T-cell (primary cell): ENCODE measurements at places on chromosomes 7 and 10. TPM values are rescaled to one million over a fixed set of nuclear protein-coding genes. Genes with fewer than 3 reads are reported as not detected.

- H3K4me1 ChIP-seq, result no peaks in the 10 kb centered on the region
- H3K36me3 ChIP-seq, result no peaks in the 10 kb centered on the region
These were observed 18.1 kb downstream of the CEP55 start for GRCh38 chr10:93514521-93514920.

- peak; percentile 90 for DNase-seq
- H3K36me3 ChIP-seq, result no peaks in the 10 kb centered on the region
- H3K27me3 ChIP-seq, result no peaks in the 10 kb centered on the region
These were observed at the start of gene CAMK1D for GRCh38 chr10:12348870-12349628. Gene CAMK1D, plus strand, starts transcription at chr10:12349547.

DNA sequence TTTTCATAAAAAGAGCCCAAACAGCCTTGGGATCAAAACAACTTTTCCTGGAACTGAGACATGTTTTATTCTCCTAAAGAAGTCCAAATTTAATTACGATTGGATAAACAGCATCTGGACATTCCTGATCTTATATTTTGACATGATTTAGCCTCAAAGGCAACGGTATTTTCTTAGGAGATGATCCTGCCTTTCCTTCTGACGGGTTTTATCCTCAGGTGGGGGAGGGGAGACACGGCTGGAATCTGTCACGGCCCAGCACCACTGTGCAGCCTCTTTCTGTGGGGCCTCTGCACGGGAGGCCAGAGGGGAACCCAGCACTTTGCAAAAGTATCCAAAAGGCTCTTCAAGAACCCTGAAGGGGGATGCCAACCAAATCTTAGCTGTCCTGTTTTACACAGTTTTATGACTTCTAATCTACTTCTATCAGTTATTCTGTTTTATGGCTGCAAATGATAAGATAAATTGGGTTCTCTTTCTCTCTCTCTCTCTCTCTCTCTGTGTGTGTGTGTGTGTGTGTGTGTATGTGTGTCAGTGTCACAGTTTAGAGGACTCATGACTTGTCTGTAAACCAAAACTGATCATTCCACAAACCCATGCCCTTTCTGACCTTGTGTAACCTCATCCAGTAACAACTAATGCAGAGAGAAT, 321.1 kb upstream of the NPVF start:
- no peak overlapping the region for H3K4me3 ChIP-seq
- no peak for DNase-seq
- H3K36me3 ChIP-seq, result no peaks in the 10 kb centered on the region
- no peak overlapping the region for H3K27ac ChIP-seq
- peaks cover 25% of the 10 kb centered on the region for H3K27me3 ChIP-seq

DNA sequence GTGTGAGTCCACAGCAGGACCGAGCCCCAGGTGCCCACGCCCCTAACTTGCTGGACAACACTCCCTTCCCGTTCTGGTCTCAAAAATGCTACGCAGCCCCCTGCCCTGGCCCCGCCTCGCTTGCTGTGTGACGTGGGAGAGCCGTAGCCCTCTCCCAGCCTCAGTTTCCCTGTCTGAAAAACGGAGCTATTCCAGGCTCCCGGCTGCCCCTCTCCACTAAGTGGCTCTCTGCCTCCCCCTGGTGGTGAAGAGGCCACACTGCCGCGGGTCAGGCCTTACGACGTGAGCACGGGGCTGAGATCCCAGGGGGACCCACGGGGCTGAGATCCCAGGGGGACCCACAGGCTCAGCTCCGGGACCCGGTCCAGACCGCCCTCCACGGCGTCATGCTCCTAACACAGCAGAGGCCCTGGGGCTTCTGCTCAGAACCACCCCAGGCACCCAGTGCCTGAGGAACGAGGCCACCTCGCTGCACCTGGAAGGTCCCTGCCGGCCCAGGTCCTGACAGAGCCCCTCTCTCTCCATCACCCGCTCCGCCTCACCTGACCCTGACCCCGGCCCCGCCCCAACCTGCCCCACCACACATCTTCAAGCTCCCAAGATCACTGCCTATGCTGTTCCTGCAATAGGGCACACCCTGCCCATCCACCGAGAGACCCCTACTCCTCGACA, 26.7 kb downstream of the MICALL2 start:
- no peak overlapping the region for H3K27ac ChIP-seq
- H3K4me3 ChIP-seq, result no peak overlapping the region
- peak; percentile 75 for DNase-seq

The SPRN gene
- total RNA-seq, result not detected

- no peak overlapping the region for H3K27ac ChIP-seq
- H3K27me3 ChIP-seq, result no peaks in the 10 kb centered on the region
- no peak overlapping the region for H3K4me3 ChIP-seq
- no peak for DNase-seq
These were observed 62.6 kb downstream of the DOCK4 start for GRCh38 chr7:112143582-112143981.

DNA sequence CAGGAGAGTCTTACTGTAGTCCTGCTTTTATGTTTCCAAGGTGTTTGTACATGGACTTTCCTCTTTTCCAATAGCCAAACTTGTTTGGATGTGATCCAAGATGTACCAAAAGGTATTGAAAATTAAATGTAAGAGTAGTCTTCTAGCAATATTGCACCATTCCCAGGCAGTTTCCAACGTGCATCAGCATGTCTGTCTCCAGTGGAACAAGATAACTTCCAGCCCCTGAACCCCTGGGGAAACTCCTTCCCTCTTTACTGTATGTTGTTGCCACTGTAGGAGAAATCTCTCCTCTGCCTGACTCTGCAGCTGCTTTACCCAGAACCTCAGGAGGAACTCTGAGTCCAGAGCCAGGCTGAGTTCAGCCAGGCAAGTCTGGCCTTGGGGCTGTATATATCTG, 18.5 kb downstream of the ARMC10 start:
- H3K27me3 ChIP-seq, result no peaks in the 10 kb centered on the region
- H3K27ac ChIP-seq, result no peak overlapping the region
- no peak overlapping the region for H3K4me3 ChIP-seq
- H3K4me1 ChIP-seq, result no peaks in the 10 kb centered on the region
- no peak for DNase-seq
- H3K36me3 ChIP-seq, result no peaks in the 10 kb centered on the region

The SSC4D gene
- total RNA-seq, result 0.76 TPM

DNA sequence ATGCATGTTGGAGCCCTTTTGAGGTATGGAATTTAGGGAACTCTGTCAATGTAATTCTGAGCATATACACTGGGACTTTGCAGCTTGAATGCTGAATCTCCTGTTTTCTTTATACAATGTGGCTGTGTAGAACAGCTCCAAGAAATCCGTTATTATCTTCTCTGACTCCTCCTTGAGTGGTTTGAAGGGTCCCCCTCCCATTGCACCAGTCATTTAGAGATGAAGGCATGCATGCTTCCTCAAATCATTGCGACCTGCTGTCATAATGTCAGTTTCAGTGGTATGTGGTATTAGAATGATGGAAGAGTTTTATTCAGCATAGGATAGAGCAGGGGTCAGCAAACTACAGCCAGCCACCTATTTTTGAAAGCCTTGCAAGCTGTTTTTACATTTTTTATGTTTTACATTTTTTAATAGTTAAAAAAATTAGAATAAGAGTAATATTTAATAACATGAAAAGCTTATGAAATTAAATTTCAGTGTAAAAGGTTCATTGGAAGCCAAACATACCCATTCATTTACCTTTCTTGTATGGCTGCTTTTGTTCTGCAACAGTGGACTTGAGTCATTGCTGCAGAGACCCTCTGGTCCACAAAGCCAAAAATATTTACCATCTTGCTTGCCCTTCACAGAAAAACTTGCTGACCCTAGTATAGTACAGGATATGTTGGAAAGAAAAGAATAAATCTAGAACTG, 8.1 kb downstream of the STK17A start:
- no peak overlapping the region for H3K4me3 ChIP-seq
- DNase-seq, result no peak

The ZDHHC16 gene
- 16.1 TPM for total RNA-seq

DNA sequence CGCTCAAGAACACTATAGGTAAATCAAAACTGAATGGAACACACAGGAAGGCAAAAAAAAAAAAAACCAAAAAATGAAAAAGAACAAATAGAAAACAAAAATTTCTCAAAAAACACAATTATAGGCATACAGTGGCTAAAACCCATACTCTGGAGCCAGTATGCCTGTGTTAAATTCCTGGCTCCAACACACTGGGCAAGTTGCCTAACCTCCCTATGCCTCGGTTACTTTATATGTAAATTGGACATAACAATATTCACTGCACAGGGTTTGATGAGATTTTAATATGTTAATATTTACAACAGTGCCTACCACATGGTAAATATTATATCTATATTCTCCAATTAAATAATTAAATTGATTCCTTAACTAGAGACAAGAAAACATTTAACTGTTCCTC, 217.1 kb downstream of the HTR7 start:
- no peak overlapping the region for H3K27ac ChIP-seq
- no peaks in the 10 kb centered on the region for H3K27me3 ChIP-seq
- DNase-seq, result no peak
- no peak overlapping the region for H3K4me3 ChIP-seq
- no peaks in the 10 kb centered on the region for H3K36me3 ChIP-seq
- no peaks in the 10 kb centered on the region for H3K4me1 ChIP-seq

The NSUN5 gene
- 64.1 TPM for total RNA-seq

GRCh38 chr10:100370714-100371481, 23.9 kb downstream of the SCD start:
- H3K4me3 ChIP-seq, result peak overlapping the region; percentile 36
- H3K36me3 ChIP-seq, result no peaks in the 10 kb centered on the region
- DNase-seq, result no peak
- H3K27me3 ChIP-seq, result no peaks in the 10 kb centered on the region

- no peak overlapping the region for H3K27ac ChIP-seq
- DNase-seq, result no peak
- H3K4me1 ChIP-seq, result no peaks in the 10 kb centered on the region
- H3K4me3 ChIP-seq, result no peak overlapping the region
- H3K36me3 ChIP-seq, result no peaks in the 10 kb centered on the region
- no peaks in the 10 kb centered on the region for H3K27me3 ChIP-seq
These were observed 99.6 kb upstream of the GLCCI1 start for GRCh38 chr7:7869036-7869435.

- H3K4me3 ChIP-seq, result no peak overlapping the region
- DNase-seq, result no peak
- H3K27ac ChIP-seq, result no peak overlapping the region
- H3K36me3 ChIP-seq, result no peaks in the 10 kb centered on the region
- no peaks in the 10 kb centered on the region for H3K27me3 ChIP-seq
These were observed 5.9 kb downstream of the NACAD start for GRCh38 chr7:45082831-45083331.

The RBP3 gene
- not detected for total RNA-seq

The TAS2R5 gene
- total RNA-seq, result 2.8 TPM

The CALHM1 gene
- total RNA-seq, result not detected

DNA sequence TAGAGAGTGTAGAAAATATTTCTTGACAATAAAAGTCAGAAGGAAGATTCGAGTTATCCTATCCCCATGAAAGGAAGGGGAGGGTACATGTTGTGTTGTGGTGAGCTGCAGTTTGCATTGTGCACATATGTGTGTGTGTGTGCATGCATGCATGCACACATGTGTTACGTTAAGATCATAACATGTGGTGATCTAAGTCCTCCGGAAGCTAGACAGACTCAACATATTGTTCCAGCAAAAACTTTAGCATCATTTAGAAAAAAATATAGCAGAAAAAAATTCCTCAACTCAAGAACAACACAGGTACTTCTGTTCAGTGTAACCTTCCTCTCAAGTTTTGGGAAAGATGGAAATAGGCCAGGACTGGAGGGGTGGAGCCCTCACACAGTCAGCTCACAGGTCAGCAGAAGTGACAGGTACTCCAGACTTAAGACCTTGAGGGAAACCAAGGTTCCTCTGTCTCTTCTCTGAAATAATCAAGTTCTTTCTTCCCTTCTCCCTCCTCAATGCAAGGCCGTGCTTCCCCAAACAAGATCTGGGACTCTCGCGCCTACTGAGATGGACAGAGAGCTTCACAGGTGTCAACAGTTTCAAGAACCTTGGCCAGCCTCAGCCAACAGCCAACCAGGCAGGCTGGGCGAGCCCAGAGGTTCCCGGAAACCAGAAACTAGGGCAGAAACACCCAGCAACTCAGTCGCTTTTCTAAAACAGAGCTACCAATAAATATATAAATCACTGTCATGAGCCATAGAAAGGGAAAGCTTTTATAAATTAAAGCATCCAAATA, 205.2 kb downstream of the FAM107B start:
- peak overlapping the region; percentile 95 for H3K27ac ChIP-seq
- peaks cover 51% of the 10 kb centered on the region for H3K4me1 ChIP-seq
- H3K36me3 ChIP-seq, result peaks cover 31% of the 10 kb centered on the region
- H3K27me3 ChIP-seq, result no peaks in the 10 kb centered on the region
- peak overlapping the region; percentile 57 for H3K4me3 ChIP-seq

The MOGAT3 gene
- total RNA-seq, result not detected

DNA sequence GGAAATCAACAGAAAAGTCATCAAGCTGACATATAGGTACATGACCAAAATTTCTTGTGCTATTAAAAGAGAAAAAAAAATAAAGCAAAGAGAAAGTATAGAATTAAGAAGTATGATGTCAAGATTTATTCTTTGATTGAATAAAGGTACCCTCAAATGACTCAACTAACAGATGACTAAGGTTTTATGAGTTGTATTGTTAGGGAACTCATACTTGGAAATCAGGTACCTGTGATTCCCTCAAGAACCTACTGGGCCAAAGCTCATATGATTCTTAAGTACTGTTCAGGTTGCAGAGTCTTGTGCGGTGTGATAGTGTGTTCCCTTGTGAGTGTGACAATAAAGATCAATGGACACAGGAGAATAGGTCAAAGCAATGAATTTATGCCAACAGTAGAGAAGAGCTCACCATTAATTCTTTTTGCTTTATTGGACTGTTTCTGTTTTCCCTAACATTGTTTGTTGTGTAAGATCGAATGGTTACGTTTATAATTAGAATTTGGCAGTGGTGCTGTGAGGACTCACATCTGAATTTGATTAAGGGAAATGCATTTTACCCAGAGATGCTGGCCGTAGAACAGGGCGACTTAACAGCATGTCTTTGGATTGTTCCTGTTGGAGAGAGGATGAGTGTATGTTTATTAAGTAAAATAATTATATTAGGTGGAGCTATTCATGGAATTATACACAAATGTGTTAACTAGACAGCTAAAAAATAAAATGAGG, 293.2 kb upstream of the SEMA3D start:
- no peaks in the 10 kb centered on the region for H3K4me1 ChIP-seq
- no peak overlapping the region for H3K4me3 ChIP-seq
- H3K36me3 ChIP-seq, result no peaks in the 10 kb centered on the region
- H3K27me3 ChIP-seq, result no peaks in the 10 kb centered on the region
- no peak for DNase-seq

The WNT8B gene
- total RNA-seq, result not detected

The ADIRF gene
- total RNA-seq, result not detected

GRCh38 chr7:108347616-108348015, 108.6 kb downstream of the NRCAM start:
- no peak overlapping the region for H3K27ac ChIP-seq
- DNase-seq, result no peak
- no peaks in the 10 kb centered on the region for H3K27me3 ChIP-seq
- H3K4me3 ChIP-seq, result no peak overlapping the region
- H3K36me3 ChIP-seq, result no peaks in the 10 kb centered on the region
- H3K4me1 ChIP-seq, result no peaks in the 10 kb centered on the region

- H3K27ac ChIP-seq, result no peak overlapping the region
- H3K4me1 ChIP-seq, result no peaks in the 10 kb centered on the region
- H3K36me3 ChIP-seq, result no peaks in the 10 kb centered on the region
- no peaks in the 10 kb centered on the region for H3K27me3 ChIP-seq
These were observed 48.9 kb downstream of the ZCCHC24 start for GRCh38 chr10:79396520-79396919.
